Stimulated activated CD4-positive, alpha-beta T cell treated with anti-CD3 and anti-CD28 coated beads, Interleukin-2, amount 100 ng/mL, for 24 hours (primary cell): ENCODE measurements at places on chromosomes 11 and 22.

DNA sequence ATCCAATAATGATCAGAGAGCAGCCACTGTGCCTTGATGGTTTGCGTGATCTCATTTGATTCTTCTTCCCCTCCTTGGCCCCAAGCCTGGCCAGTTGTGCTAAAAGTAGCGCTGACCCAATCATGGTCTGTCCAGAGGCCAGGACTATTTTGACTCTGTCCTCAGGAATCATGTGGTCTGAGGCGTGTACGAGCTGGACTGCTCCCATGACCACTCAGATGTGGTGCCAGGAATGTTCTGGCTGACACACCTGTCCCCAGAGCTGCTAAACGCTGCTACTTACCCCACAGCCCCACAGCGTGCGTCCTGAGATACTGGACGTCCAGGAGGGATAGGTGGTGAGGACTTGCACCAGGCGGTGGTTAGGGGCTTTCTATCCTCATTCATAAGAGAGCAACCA is 70.5 kb downstream of the FEZ1 start:
- no peak for DNase-seq

- DNase-seq: no peak
Observed at GRCh38 chr11:125579811-125580210, 10.5 kb downstream of the EI24 start.

DNA sequence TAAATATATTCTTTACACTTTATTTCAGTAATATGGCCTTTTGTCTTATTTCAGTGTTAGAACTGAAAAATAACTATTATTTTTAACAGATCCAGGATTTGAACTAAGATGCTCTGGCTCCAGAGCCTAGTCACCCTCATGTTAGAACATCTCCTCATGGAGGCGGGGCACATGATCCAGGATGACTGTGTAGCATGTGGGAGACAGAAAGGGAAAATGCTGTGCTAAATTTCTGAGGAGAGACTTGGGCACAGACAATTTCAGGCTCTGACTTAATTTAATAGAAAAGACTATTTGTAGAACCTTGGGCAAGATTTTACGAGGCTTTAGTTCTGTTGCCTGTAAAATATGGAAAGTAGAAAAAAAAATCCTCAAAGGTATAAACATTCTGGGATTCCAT is 24.1 kb downstream of the CTSC start:
- no peak for DNase-seq

- no peak for DNase-seq
Observed at GRCh38 chr11:130886704-130887103, 29.6 kb downstream of the SNX19 start.

GRCh38 chr11:96111308-96111707 is 187.4 kb upstream of the MTMR2 start:
- DNase-seq: no peak

DNA sequence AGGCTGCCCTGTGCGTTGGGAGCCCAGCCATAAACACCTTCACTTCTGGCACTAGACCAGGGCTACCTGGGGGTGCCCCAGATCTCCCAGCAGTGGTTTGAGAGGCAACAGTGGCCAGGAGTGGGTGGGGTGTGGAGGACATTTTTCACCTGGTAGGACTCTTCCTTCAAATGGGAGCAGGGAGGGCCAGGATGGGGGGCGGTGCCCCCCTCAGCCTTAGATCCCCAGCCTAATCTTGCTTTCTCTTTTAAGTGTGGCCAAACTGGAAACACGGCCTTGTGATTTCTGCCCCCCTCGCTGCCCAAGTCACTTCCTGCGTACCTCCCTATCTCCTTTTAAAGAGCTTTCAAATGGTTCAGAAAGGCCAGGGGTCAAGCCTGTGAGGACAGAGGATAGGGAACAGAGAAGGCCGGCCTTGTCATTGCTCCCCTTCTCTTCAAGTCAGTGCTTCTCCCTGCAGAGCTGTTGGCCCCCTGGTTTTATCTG is 800 bp downstream of the KCNJ5 start:
- DNase-seq: no peak

- DNase-seq: no peak
Observed at GRCh38 chr11:93467054-93467453, 76.1 kb downstream of the SMCO4 start.

DNA sequence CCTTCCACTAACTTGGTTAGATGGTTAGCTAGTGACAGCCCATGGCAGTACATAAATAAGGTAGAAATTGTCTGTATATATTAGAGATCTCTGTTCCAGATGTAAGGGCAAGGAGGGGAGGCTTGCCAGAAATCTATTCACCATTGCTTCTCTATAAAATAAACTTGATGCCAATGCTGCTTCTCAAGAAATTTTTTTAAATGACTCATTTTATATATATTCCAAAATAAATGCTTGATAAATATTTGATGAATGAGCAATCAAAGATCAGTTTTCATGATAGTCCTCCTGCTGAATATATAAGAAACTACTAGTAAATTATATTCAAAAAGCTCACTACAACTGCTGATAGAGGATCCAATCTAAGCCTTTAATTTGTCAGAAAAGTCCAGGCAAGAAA is 710.6 kb upstream of the CCDC179 start:
- DNase-seq: no peak

GRCh38 chr11:6482441-6482840 is 1.1 kb downstream of the TIMM10B start:
- no peak for DNase-seq
